ENCODE measurements at places on chromosomes 7 and 10.

- DNase-seq, result peak; percentile 38
These were observed 34.6 kb downstream of the MGAM start for GRCh38 chr7:142030294-142030693.

DNA sequence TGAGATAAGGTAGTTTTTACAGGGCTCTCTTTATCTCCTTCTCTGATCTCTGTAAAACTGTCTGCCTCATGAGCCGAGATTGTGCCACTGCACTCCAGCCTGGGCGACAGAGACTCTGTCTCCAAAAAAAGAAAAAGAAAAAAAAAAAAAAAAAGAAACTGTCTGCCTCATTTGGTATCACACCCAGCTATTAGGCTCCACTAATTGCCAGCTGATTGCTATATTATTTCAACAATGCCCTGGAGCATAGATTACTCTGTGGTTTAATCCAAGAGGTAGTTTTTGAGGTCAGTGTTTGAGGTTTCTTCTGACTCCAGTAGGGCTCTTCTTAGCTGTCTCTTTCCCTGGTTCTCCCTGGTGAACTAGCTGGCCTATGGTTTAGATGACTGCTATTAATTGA lies 268.1 kb upstream of the PLPP4 start:
- no peak for DNase-seq

DNA sequence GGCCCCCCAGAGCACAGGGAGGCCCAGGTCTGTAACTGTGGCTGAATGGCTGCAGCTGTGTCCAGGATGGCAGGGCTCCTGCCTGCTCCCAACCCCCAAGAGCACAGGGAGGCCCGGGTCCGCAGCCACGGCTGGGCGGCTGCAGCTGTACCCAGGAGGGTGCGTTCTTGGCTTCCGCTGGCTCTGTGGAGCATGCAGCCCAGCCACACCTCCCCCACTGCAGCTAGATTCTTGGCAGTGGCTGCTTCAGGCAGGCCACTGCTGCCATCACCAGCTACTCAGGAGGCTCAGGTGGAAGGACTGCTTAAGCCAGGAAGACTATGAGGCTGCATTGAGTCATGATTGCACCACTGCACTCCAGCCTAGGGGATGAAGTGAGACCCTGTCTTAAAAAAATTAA lies 27.9 kb downstream of the C7orf25 start:
- DNase-seq, result peak; percentile 38

- no peak for DNase-seq
These were observed 60.3 kb upstream of the STK17A start for GRCh38 chr7:43522406-43523156.

DNA sequence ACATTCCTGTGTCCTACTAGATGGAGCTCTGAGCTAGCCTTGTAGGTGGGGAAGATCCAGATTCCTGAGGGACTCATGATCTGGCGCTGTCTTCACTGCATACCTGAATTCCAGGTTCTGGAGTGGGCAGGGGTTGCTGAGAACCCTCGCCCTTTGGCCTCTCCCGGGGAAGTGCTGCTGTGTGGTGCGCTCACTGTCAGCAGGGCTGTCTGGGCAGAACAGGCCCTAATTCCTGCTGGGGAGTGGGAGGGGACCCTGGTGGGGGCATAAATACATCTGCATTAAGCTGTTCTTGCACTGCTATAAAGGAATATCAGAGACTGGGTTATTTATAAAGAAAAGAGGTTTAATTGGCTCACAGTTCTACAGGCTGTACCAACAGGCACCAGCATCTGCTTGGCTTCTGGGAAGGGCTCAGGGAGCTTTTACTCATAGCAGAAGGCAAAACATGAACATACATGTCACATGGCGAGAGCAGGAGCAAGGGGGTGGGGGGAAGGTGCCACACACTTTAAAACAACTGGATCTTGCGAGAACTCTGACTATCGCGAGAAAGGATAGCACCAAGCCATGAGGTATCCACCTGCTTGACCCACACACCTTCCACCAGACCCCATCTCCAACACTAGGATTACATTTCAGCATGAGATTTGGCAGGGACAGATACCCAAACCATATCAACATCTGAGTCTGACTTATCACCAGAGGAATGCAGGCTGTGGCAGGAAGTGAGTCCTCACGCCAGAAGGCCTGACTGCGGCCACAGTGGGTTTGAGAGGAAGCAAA lies 115.0 kb downstream of the ADCY1 start:
- no peak for DNase-seq

DNA sequence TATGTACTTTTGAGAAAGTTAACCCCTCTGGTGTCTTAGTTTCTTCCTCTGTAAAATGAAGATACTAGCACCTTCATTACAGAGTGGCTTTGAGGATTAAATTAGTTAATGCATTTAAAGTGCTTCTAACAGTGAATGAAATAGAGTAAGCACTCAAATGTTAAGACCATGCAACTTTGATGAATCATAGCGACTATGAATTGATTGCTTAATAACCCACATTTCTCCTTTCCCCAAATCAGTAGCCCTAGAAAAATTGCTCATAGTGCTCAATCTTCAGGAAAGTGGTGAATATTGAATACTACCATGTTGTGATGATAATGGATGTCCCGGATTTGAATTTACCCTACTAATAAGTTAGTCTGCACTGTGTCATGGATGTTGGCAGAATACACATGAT lies 48.1 kb downstream of the CD36 start:
- no peak for DNase-seq

- no peak for DNase-seq
These were observed 262.5 kb downstream of the TRIL start for GRCh38 chr7:28695300-28696295.

DNA sequence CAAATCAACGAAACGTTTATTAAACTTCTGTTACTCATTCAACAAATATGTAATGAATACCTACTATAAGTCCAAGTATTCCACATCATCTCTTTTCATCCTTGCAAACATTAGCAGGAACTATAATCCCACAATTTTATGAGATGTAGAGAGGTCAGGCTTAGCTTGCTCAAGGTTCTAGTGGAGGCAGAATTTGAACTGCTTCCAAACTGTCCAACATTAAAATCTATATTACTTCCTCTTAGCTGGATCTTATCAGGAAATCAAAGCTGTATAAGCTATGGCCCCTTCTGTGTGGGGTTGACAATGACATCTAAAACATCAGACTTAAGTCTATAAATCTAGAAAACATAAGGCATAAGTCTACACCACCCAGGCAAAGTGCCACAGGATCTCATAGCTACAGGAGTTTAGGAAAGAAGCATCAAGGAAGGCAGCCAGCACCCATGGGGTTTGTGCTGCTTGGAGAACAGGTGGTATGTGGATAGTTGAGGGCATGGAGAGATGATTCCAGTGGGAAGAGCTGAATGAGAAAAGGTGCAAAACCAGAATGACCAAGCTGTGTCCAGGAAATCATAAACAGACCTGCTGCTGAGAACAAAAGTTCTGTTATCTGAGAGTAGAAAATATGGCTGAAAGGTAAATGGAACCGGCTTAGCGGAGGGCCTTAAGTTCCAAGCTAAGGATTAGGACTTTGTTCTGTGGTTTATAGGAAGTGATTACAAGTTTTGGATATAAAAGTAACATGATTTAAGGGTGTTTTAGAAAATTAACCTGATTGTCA lies 34.5 kb downstream of the PAPSS2 start:
- no peak for DNase-seq

DNA sequence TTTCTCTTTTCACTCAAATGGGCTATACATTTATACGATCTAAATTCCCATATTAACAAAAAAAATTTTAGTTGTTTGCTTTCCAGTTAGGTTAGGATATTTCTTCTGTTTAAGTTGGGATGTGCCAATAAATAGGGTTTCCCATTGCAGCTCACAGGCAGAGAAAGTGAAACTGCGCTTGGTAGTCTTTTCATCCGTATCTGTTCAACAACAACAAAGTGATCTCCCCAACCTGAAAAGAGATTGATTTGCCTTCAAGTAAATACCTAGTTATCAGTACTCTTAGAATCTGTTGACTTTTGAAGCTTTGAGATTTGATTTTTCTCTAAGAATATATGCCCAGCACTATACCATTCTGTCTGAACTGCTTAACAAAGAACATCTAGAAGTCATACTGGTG lies 143.4 kb downstream of the DYNC1I1 start:
- DNase-seq, result no peak

DNA sequence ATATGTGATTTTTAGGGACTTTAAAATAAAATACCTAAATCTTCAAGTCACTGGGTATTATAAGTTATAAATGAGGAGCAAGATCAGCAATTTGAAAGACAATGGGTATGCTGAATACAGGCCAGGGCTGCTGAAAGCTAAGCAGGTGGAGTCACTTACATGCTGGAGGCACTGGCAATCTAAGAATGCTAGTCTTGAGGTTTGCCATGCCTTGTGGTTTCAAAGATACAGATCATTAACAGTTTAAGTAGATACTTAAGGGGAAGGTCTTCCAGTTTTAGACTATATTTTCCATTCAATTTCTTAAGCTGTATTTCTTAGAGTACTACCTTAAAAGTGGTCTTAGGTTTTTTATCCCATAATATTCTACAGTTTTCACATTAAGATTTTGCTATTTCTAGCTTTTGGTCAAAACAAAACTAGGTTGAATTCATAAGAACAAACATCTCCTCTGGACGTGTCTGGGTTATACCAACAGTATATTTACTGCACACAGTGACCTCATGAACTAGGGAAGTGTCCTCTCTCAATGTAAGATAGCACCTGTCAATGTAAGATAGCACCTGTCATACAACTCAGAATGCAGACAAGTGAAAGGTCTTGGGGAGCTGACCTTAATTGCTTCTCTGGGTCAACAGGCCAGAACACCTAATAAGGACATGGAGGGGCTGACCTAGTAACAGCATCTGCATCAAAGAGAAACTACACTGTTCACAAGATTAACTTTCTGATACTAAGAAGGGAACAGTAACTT lies 2.0 kb downstream of the SRI start:
- peak; percentile 21 for DNase-seq
